COR-L47 (cell line): ENCODE measurements at places on chromosomes 5 and 9.

- DNase-seq: no peak
Measured at GRCh38 chr9:10661376-10661775, 48.6 kb upstream of the PTPRD start.

GRCh38 chr5:55927861-55928655 is 66.7 kb downstream of the IL6ST start:
- DNase-seq: no peak

GRCh38 chr5:50967563-50968355 is 301.3 kb downstream of the PARP8 start:
- DNase-seq: peak; percentile 59

DNA sequence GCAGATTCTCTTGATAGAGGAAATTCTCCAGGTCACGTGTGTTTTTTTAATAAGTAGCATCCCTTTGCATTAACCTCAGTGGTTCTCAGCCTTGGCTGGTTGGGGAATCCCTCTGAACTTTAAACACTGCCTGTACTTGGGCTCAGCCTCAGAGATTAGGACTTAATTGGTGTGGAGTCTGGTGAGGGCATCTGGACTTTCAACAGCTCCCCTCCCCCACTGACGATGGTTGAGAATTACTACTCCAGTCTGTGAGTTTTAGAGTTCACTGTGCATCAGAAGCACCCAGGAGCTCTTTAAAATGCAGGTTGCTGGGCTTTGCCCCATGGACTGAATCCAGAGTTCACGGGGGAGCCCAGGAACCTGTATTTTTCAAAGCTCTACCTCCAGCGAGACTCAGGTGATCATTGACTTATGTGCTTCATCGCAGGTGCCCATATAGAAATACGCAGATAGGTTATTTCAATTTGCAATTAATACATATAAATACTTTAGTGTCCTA is 71.4 kb downstream of the DAPK1 start:
- DNase-seq: no peak

- DNase-seq: no peak
Measured at GRCh38 chr9:35728041-35728971, 3.7 kb downstream of the TLN1 start.

- no peak for DNase-seq
Measured at GRCh38 chr9:129887334-129888292, 52.4 kb downstream of the USP20 start.

GRCh38 chr5:82595113-82595512 is 317.0 kb upstream of the RPS23 start:
- DNase-seq: peak; percentile 57

GRCh38 chr5:28788954-28789353 is 1750.6 kb upstream of the CDH9 start:
- DNase-seq: peak; percentile 1

- DNase-seq: peak; percentile 97
Measured at GRCh38 chr5:26553079-26553478, 485.3 kb downstream of the CDH9 start.

GRCh38 chr5:59326596-59326995 is 566.9 kb downstream of the PDE4D start:
- DNase-seq: no peak

GRCh38 chr5:39697881-39698280 is 273.1 kb upstream of the DAB2 start:
- DNase-seq: no peak

GRCh38 chr9:136576269-136576626 is 30.4 kb upstream of the NOTCH1 start:
- no peak for DNase-seq

DNA sequence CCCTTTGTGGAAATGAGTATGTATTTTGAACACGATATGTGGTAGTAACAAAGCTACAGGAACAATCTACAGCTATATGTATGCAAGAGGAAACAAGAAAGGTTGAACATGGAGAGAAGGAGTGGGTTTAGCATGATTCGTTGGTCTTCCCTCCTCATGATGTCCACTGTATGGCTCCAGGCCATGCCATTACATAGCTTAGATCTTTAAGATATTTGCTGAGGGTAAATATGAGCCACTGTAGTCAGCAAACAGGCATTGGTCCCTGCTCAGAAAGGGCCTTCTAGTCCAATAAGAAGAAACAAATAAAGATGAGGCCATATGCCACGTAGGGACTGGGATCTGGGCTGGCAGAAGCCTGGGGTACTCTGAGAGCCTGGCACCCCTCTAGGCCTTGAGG is 543.2 kb upstream of the SGCD start:
- DNase-seq: no peak
